ENCODE measurements at places on chromosomes 7 and 10.

DNA sequence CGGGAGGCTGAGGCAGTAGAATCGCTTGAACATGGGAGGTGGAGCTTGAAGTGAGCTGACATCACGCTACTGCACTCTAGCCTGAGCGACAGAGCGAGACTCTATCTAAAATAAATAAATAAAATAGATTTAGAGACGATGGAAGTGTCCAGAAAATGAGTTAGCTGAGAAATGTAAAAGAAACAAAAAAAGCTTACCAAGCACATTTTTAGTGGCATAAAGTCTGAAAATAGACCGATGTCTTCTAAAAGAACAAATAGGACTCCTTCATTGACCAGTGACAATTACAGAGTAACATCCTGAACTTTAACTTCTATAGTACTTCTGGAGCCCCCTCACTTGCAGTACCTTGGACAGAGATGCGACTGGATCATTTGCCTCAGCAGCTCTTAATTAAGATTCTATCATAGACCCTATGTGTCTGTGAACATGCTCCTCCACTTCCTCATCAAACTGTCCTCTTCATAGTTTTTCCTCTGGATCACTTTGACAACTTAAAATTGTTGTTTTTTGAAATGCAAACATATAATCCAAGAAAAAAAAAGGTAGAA lies 25.2 kb upstream of the SRPK2 start:
- DNase-seq: no peak

GRCh38 chr10:133537546-133538545 lies 10.7 kb downstream of the CYP2E1 start:
- no peak for DNase-seq

DNA sequence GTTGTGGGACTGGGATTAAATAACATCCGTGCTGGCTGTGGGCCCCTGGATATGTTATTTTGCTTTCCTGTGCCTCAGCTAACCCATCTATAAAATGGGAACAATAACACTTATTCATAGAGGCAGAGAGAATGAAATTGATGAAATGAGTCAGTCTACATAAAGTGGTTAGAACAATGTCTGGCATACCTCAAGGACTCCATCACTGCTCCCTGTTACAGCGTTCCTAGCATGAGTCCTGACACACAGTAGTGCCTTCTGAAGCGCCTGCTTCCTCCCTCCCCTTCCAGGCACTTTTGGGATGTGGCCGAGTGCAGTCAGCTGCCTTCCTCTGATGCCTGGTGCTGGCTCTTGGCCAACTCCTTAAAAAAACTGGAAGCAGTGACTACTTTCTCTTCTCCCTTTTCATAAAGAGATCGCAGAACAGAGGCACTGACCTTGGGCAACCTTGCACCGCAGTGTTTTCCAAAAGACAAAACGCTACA lies 108.4 kb upstream of the ZMIZ1 start:
- no peak for DNase-seq

- DNase-seq: no peak
Observed at GRCh38 chr10:11871466-11871865, 48.3 kb downstream of the PROSER2 start.

GRCh38 chr7:73307436-73307835 lies 1.2 kb downstream of the NSUN5 start:
- no peak for DNase-seq

- DNase-seq: no peak
Observed at GRCh38 chr7:130938661-130939060, 204.7 kb upstream of the KLF14 start.

- no peak for DNase-seq
Observed at GRCh38 chr10:17144032-17144431, 14.4 kb upstream of the CUBN start.

DNA sequence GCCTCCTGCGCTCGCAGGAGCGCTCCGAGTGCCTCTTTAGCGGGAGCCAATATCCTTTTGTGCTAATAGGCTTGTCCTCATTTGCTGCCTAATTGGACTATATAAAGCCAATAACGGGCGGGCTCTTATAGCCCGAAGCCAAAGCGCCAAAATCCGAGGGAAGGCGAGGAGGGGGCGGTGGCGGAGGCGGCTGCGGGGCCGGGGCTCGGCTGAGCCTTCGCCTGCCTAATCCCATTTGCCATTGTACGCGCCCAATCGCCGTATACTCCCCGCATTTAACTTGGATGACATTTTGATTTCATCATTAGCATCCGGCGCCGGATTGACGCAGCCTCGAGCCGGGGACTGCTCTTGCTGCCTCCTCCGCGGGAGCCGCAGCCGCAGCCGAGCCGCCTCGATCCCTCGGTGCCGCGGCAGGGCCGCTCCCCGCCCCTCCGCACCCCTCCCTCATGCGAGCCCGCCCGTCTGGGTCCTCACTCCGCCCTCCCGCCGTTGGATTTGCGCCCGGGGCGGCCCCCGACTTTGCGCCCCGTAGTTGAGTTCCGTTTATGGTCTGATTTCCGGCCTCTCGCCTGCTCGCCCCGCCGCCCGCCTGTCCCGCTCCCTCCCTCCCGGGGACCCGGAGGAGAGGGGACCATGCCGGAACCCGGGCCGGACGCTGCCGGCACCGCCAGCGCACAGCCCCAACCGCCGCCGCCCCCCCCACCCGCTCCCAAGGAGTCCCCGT lies at the start of gene HMX3:
HMX3 (plus strand) TSS at position 556 of the 727 bp plus-strand sequence; CDS start at position 637, 81 bp downstream.
- DNase-seq: no peak

- no peak for DNase-seq
Observed at GRCh38 chr10:35778306-35778705, 136.2 kb upstream of the FZD8 start.

GRCh38 chr7:2465928-2466327 lies 10.3 kb downstream of the GRIFIN start:
- no peak for DNase-seq

DNA sequence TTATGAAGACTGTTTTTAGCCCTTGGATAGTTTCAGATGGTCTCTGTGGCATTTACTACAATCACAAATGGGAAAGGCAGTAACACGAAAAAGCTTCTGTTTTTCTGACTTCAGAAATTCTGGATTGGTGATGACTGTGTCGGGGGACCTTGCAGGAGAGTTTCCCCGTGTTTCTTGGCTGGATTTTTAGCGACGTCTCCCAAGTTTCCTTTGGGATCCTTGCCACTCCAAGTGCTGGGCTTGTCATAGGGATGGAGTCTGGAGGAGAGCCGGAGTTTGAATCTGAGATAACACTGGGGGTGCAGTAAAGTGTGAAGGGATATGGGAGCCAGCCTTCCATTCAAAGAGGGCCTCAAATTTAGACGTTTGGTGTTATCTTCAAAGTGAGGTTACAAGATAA lies 179.0 kb downstream of the SNX10 start:
- no peak for DNase-seq

DNA sequence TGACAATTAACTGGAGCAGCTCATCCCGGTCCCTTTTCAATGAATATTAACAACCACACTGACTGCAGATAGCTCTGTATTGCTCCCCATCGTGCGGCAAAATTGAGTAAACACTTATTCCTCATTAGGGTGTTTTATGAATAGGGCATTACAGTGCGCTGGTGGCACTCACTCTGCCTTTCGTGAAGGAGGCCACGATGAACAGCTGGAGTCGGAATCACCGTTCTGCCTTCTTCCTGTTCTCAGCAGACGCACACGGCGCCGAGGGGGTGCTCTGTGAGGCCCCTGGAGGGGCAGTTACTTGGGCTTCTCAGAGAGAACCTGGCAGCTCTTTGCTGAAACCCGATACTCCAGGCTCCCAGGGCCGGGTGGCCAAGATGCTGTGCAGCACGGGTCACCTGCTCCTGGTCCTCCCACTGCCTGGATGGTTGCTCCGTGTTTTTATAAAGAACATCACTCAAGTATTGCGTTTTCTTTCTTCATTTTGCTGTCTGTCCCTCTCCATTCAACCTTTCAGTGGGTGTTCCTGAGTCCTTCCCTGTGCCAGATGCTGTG lies 241.9 kb downstream of the GLRX3 start:
- no peak for DNase-seq

- no peak for DNase-seq
Observed at GRCh38 chr10:78557433-78557925, 511.3 kb upstream of the ZMIZ1 start.

GRCh38 chr7:131040467-131040932 lies 287.2 kb upstream of the MKLN1 start:
- no peak for DNase-seq

DNA sequence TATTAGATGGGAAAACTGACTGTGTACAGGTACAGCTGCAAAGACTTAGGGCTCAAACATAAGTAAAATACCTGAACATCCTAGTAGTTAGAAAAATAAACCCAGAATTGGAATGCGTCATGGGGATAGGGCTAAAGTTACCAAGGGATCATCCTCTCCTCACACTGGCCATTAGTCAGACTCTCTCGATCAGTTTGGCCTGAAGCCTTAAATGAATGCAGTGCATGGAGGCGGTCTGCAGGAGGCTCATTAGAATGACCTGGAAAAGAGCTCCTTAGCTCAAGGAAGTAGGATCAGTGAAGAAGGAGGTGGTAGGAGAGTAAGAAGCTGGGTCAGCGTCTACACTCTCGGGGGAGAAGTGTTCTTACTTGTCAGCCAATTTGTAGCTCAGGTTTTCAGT lies 35.3 kb downstream of the DENND2A start:
- no peak for DNase-seq

DNA sequence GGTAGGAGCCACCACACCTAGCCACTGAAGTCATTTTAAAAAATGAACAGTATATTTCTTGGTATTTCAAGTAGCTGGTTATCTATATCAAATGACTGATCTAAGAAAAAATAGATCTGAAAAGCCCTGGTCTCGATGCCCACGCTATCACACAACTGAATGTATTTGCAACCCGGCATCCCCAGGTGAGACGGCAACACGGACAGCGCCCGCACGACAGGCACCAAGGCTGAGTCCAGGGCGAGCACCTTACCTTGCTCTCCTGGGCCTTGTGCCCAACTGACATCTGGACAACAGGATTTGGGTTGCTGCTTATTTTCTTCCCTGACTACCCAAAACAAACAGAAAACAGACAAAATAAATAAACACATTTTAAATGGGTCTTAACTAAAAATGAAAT lies 44.8 kb upstream of the NCAPG2 start:
- DNase-seq: no peak

- DNase-seq: no peak
Observed at GRCh38 chr7:85851571-85852193, 664.8 kb upstream of the SEMA3D start.

DNA sequence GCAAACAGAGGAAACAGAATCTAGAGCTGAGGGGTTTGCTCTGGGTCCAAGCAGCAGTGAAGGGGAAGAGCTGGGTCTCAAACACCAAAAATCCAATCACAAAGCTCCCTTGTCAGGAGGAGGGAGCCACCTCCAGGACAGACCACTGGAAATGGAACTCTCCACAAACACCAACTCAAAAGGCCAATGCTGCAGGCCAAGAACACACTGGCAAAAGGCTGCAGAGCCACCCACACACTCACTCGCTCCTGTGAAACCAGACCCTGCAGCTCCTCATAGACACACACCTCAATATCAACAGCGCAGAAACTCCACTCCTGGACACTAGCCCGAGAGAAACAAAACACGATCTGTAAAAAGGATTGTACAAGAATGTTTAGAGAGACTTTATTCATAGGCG lies 213.5 kb downstream of the PTPRN2 start:
- no peak for DNase-seq

- DNase-seq: no peak
Observed at GRCh38 chr10:114754445-114755320, 66.9 kb upstream of the FHIP2A start.

GRCh38 chr10:500876-501275 lies 188.6 kb downstream of the DIP2C start:
- no peak for DNase-seq

- no peak for DNase-seq
Observed at GRCh38 chr10:88528806-88529570, 54.1 kb downstream of the RNLS start.

- no peak for DNase-seq
Observed at GRCh38 chr7:93175219-93175618, 27.0 kb upstream of the SAMD9L start.

- no peak for DNase-seq
Observed at GRCh38 chr10:61024151-61024855, 80.3 kb upstream of the RHOBTB1 start.

GRCh38 chr10:75717126-75717916 lies 285.9 kb downstream of the LRMDA start:
- DNase-seq: no peak

DNA sequence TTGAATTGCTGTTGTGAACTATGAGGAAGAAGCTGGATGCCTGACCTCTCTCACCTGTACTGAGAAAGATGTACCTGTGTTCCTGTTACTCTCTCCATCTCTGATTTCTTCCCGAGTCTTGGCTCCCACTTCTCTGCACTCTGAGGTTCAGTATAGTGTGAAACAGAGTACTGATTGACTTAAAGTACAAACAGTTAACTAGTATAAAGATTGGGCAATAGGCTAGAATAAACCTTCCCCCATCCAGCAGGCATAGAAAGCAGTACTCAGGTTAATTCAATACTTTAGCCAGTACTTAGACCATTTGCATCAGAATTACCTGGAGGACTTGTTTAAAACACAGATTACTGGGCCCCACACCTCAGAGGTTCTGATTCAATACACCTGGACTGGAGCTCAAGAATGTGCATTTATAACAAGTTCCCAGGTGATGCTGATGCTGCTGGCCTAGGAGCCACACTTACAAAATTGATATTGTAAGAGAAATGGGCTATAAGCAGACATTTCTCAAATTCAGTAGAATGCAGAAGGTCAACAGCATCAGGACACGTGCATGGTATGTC lies 51.6 kb downstream of the ANK3 start:
- DNase-seq: no peak

DNA sequence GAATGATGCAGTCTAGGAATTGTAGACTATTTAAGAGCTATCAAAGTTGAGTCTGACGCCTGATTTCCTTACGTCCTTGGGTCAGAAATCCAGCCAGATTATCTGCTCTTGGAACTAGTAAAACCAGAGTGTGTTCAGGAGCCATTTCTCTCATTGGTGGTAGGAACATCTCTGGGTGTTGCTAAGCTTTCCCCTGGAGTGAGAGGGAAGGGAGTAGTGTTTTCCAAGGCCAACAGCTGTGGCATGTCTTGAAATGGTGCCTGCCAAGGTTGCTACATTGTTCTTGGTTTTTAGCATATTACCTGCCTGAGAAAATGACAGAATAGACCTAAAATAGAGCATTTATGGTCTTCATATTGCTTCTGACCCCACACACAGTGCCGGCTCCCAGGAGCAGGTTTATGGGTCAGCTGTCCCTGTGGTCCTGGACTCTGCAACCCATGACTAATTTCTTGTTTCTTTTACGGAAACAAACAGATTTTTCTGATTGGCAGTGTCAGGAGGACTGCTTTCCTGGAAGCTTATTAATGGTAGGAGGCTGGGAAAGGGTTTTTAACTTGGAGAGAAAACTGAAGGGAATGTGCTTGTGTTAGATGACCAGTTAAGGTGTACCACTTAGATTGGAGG lies 17.5 kb downstream of the GBF1 start:
- DNase-seq: no peak

GRCh38 chr7:10632712-10633111 lies 341.0 kb upstream of the PHF14 start:
- no peak for DNase-seq

- DNase-seq: no peak
Observed at GRCh38 chr7:76315364-76315763, 12.9 kb downstream of the HSPB1 start.

GRCh38 chr7:42156291-42156865 lies 80.6 kb downstream of the GLI3 start:
- no peak for DNase-seq

Measured in activated T-cell treated with anti-CD3 and anti-CD28 coated beads for 48 hours (primary cell).